Activated T-cell treated with anti-CD3 and anti-CD28 coated beads for 4 hours (primary cell): ENCODE measurements at places on chromosomes 2 and 18.

DNA sequence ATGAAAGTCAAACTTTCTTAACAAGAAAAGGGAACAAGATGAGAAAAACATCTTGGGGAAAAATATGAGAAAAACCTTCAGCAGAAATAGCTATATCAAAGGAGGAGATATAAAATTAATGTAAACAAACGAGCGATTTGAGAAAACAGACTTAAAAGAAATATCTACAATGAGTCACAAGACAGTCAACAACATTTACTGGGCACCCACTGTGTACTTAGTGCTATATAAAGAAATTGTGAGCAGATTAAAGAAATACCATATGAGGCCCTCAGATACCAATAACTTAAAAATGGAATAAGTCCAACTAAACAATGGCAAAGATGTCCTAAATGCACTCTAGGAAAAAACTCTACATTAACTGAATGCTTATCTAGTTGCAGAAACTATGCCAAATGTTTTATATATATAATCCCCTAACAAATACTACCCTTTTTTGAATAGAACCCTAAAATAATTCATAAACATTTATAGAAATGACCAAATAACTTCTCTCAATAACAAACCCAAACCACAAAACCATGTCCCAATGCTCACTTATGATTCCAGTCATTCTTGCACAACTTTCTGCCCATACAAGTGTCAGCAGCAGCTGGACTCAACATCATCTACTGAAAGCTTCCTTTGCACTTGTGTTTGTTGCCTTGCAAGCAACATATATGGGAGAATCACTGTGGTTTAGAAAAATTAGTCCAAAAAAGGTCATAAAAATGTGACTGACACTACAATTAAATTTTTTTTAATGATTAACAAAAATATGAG, 83.5 kb downstream of the COBLL1 start:
- DNase-seq: no peak

GRCh38 chr18:22344908-22345670, 72.6 kb downstream of the CTAGE1 start:
- DNase-seq: no peak

- DNase-seq: no peak
Measured at GRCh38 chr2:9092383-9093282, 89.1 kb upstream of the MBOAT2 start.

DNA sequence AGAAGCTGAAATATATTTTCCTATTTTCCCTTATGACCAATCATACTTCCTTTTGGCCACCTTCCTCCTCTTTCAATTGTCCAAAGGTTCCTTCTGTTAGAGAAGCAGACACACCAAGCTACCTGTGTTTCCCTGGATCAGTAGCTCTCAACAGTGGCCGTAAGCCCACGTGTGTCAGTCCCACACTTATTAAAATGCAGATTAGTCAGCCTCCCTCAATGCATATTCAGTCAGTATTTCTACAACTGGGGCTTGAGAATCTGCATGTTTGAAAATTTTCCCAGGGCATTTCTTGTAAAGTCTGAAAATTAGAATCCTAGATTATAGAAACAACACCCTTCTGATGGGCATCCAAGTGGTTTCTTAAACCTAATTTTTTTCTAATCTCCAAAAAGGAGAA, 54.0 kb upstream of the ITPRID2 start:
- no peak for DNase-seq
